ENCODE measurements at places on chromosomes 12 and 14.

DNA sequence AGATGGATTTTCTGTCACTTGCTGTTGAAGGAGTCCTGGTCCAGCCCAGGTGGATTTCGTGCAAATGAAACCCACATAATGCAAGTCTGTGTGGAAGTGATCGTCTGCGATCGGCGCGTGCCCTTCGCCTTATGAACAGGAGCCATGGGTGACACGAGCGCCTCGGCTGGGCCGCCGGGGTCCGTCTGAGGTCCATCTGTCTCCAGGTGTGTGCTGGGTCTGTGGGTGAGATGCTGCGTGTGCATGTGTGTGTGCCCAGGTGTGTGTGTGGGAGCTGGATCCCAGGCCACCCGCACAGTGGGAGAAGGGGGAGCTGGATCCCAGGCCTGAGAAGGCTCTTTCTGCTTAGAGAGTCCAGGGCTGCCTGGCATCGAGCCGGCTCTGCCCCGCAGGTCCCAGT, 53.8 kb downstream of the GALNT9 start:
- H3K4me3 ChIP-seq: no peak overlapping the region
- no peaks in the 10 kb centered on the region for H3K4me1 ChIP-seq
- H3K36me3 ChIP-seq: no peaks in the 10 kb centered on the region
- no peak for DNase-seq

DNA sequence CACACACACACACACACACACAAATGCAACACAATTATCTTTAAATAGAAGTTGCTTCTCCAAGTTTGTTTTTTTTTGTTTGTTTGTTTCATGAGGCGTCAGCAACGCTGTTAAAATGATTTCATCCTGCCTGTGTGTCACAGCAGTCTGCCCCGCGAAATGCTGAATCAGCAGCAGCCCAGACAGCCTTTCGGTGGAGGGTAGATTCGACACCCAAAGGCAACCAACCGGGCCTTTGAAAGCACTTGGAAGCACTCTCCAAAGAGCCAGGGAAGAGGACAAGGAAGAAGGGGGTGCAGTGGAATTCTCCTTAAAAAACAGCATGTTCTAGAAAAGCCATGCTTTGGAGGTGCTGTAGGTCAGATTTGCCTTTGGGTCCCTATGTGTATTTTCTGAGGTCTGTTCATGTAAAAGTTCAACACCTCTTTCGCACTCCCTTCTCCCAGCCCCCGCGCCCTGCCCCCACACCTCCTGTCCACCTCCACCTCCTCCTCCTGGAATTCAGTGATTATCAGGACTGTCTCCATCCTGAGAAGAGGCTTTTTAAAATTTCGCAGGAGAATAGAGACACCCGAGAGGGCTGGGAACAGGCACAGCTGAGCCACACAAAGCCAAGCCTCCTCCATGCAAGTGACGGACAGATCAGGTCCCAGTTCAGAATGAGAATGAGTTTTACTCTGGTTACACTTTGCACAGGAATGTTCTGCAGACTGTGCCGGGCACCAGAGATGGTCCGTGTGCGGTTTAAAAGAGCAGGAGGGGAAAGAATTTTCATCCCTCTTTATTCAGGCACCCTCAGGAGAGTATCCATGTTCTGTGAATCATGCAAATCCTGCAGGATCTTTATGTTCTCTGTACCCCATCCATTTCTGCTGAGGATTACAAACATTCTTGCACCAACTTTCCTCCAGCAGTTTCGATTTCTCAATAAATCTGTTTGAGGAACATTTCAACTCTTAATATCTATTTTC, 177.9 kb downstream of the ETV6 start:
- DNase-seq: no peak
- H3K27ac ChIP-seq: peak overlapping the region; percentile 67
- peak overlapping the region; percentile 23 for H3K4me3 ChIP-seq

- H3K27ac ChIP-seq: no peak overlapping the region
- no peak for DNase-seq
- no peaks in the 10 kb centered on the region for H3K4me1 ChIP-seq
- H3K4me3 ChIP-seq: no peak overlapping the region
Observed at GRCh38 chr12:66176105-66176900, 6.5 kb upstream of the TMBIM4 start.

DNA sequence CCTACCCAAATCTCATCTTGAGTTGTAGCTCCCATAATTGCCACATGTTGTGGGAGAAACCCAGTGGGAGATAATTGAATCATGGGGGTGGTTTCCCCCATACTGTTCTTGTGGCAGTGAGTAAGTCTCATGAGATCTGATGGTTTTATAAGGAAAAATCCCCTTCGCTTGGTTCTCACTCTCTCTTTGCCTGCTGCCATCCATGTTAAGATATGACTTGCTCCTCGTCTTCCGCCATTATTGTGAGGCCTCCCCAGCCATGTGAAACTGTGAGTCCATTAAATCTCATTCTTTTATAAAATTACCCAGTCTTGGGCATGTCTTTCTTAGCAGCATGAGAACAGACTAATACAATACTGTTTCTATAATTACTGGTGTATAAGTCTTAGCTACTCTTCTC, 6.5 kb upstream of the BCAT1 start:
- no peak overlapping the region for H3K4me3 ChIP-seq
- H3K27me3 ChIP-seq: no peaks in the 10 kb centered on the region
- no peak overlapping the region for H3K27ac ChIP-seq
- H3K4me1 ChIP-seq: no peaks in the 10 kb centered on the region

DNA sequence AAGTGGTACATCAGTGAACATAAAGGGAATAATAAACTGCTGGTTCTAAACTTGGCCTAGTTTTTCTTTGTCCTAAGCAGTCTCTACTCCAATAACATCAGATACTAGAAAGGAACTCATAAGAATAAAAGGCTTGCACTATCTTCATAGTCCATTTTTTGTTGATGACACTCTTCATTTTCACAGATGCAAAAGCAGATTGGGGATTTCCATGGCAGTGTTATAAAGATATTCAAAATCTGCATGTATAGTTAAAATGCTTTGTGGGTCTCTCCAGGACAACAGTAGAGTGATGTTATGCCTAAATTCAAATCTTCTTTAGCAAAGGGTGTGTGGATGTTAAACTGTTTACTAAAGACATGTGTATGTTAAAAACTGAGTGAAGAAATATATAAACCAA, 745.8 kb downstream of the TRHDE start:
- H3K36me3 ChIP-seq: no peaks in the 10 kb centered on the region
- DNase-seq: no peak
- H3K4me1 ChIP-seq: no peaks in the 10 kb centered on the region
- H3K27me3 ChIP-seq: no peaks in the 10 kb centered on the region
- no peak overlapping the region for H3K4me3 ChIP-seq
